ENCODE measurements at places on chromosomes 12 and 14. TPM values are rescaled to one million over a fixed set of nuclear protein-coding genes. Genes with fewer than 3 reads are reported as not detected.

The CD163L1 gene
- total RNA-seq: 8.1 TPM

The ACSM4 gene
- total RNA-seq: not detected

The SYNDIG1L gene
- not detected for total RNA-seq

The PPFIA2 gene
- not detected for total RNA-seq

The SIX1 gene
- 6.1 TPM for total RNA-seq

The KCNC2 gene
- total RNA-seq: not detected

The PRR4 gene
- 0.97 TPM for total RNA-seq

The TEAD4 gene
- total RNA-seq: 22.3 TPM

The NOS1 gene
- total RNA-seq: not detected

The TPCN1 gene
- total RNA-seq: 25.4 TPM

The KLC1 gene
- total RNA-seq: 195 TPM

The KRT72 gene
- total RNA-seq: not detected

The DIO3 gene
- total RNA-seq: not detected

The TMTC2 gene
- 2.5 TPM for total RNA-seq

The NKX2-1 gene
- not detected for total RNA-seq

The GPR84 gene
- total RNA-seq: not detected

The AQP5 gene
- total RNA-seq: not detected

The KIF26A gene
- total RNA-seq: 0.02 TPM

The HOXC9 gene
- total RNA-seq: 1.5 TPM

The PLA2G1B gene
- not detected for total RNA-seq

The SLC39A2 gene
- not detected for total RNA-seq

The PAX9 gene
- 0.29 TPM for total RNA-seq

The LRRC9 gene
- not detected for total RNA-seq

The SIX6 gene
- not detected for total RNA-seq

The GPR132 gene
- 0.20 TPM for total RNA-seq

The TSPAN8 gene
- total RNA-seq: not detected

Data from HFFc6 (cell line).